ENCODE measurements at places on chromosomes 7 and 10. TPM values are rescaled to one million over a fixed set of nuclear protein-coding genes. Genes with fewer than 3 reads are reported as not detected.

GRCh38 chr10:6208799-6209235, 6.1 kb downstream of the PFKFB3 start:
- DNase-seq, result no peak

- DNase-seq, result no peak
These were observed 27.5 kb downstream of the KCNH2 start for GRCh38 chr7:150950496-150951180.

DNA sequence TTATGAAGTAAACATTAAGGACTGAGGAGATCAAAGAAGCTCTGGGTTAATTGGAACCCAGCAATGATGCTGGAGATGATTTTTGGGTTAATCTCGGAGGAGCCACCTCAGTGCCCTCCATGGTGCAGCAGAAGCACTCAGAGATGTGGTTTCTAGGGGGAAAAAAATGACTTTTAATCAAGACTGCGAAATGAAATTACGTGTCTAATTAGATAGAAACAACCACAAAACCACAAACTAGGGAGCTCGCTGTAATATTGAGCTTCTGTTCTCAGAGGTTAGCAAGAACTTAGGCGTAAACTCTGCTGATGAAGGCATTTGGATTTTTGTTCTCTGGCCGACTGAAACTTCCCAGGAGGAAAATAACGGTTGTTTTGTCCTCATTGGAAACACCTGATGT, 319.0 kb downstream of the GRID1 start:
- no peak for DNase-seq

GRCh38 chr10:73113551-73113950, 3.3 kb downstream of the NUDT13 start:
- DNase-seq, result no peak

GRCh38 chr7:15178065-15178464, 275.5 kb upstream of the DGKB start:
- DNase-seq, result no peak

DNA sequence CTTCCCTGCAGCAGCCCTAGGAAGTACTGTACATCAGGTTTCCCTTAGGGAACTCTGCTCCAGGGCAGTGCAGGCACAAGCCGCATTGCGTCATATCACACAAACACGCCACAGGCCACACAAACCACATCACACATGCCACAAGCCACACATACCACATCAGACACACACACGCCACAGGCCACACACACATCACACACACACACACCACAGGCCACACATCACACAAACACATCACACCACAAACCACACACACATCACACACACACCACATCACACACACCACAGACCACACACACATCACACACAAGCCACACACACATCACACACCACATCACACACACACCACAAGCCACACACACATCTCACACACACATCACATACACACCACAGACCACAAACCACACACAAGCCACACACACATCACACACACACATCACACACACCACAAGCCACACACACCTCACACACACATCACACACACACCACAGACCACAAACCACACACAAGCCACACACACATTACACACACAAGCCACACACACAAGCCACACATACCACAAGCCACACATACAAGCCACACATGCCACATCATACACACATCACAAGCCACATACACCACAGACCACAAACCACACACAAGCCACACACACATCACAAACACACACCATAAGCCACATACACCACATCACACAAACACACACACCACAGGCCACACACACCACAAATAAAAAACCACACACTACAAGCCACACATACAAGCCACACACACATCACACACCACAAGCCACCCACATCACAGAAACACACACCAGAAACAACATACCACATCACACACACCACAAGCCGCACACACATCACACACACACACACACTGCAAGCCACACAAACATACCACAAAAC, 53.4 kb downstream of the TMEM209 start:
- no peak for DNase-seq

- no peak for DNase-seq
These were observed 512 bp downstream of the FAM24B start for GRCh38 chr10:122878799-122879338.

DNA sequence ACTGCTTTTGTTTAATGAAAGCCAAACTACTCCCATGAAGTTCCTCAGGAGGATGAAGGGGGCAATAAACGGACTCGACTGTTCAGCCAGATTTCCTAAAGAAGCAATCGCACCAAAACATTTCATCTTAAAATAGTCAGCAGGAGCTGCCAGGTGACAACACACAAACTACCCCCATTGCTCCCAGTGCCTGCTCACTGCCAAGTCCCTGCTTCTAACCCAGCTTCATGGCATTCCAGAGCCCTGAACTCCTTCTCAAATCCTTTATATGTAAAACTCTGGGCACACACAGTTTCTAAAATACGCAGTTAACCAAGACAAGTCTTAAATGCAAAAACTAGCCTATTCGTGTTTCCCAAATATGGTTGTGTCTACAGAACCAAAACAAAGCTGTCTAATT, 110.0 kb downstream of the SORBS1 start:
- no peak for DNase-seq

GRCh38 chr7:81715984-81716588, 53.8 kb downstream of the HGF start:
- DNase-seq, result no peak

DNA sequence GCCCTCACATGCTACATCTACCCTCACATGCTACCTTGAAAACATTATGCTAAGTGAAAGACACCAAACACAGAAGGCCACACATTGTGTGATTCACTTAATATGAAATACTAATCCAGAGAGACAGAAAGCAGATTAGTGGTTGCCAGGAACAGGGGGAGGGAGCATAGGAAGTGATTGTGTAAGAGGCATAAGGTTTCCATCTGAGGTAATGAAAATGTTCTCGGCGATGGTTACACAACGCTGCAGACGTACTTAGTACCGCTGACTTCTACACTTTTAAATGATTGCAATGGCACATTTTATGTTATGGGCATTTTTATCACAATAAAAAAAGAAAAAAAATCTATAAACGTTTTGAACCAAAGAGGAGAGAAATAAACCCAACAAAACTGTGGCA, 742.3 kb downstream of the TYW1 start:
- DNase-seq, result no peak

DNA sequence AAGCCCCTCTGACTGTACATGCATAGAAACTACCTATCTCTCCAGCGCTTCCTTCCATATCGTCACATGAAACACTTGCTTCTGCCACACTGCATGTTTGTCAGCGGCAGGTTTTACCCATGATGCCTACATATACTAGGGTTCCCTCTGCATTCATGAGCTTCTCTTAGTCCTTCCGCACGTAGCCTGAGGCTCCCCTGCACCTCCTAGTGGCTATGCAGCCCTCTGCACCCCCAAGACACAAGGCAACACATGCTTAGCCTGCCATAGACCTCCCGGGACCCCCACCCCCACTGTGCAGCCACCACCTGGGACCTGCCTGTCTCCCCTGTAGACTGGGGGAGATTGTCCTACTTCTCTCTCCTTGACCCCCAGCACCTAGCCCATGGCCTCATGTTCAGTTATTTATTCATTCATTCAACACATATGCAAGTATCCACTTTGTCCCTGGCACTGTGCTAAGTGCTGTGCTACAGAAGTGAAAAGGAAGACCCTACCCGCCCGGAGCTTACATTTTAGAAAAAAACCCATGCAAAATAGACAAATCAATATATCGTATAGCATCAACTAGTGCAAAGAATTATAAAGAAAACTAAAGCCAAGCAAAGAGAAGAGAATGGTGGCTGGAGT, 23.5 kb downstream of the TMEM273 start:
- DNase-seq, result no peak

- no peak for DNase-seq
These were observed 4.8 kb downstream of the GPR146 start for GRCh38 chr7:1049006-1049741.

DNA sequence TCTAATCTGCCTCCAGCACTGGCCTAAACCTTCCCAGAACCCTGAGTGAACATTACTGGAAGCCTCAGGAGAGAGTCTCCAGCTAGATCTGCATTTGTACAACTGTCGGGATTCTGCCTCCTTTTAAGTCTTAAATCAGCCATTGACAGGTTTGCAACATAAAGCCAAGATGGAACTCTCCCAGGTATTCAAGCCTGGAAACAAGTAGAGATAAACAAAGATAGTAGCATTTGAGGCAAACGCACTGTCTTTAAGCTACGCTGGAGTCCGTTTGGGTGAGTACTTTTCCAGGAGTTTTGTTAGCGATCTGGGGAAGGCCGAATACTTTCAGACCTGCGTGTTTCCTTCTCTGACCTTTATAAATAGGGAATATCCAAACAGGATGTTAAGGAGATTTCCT, 317.2 kb upstream of the FZD8 start:
- no peak for DNase-seq

DNA sequence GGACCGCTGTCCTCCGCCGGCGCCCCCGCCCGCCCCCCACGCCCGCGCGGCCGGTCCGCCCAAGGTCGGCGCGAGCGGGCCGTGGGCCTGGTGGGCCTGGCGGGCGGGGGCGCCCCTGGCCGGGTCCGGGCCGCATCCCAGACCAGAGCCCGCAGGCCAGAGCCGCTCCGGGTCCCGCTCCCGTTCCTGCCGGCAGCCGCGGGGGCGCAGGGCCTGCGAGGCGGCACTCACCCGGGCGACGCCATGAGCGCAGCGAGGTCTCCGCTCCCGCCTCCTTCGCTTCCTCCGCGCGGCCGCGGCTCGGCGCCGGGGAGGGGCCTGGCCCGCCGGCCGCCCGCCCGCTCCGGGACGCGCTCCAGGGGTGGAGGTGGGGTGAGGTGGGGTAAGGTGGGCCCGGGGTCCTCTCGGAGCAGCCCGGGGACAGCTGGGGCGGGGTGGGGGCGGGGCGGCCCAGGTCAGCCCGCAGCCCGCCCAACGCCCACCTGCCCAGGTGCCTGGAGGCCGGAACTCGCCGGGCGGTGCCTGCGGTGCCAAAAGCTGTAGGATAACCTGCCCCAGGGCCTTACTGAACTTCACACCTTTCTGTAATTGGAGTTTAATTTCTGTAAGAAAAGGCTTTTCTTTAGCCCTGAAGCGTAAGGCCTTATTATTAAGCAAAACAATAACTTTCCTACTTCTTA, at the start of gene URGCP:
URGCP (minus strand) TSS at position 266 of the 680 bp plus-strand sequence; CDS start at position 245, 21 bp downstream.
- DNase-seq, result peak; percentile 35

DNA sequence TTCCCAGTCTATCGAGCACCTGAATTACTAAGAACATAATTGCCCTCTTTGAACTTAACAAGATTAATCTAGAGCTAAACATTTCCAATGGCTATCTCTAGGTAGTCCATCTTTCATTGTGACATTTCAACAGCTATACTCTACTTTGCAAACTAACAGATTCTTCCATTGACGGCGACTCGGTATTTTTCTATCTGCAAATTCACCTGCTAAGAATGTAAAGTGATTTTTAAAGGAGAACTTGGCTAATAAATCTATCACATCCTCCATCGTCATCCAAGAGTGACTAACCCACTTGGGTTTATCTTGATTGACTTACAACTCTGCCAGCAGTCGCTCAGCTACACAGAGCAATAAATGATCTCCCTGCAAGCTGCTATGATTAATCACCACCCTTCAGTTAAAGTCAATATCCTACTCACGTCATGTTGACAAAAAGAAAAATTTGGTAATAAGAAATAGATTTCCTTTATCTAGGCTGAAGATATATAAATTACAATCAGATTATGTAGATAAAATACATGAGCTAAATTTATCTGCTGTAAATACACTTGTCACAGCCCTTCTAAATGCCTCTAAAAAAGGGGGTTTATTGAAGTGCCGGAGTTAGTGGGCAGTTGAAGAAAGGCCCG, 99.5 kb downstream of the SFMBT2 start:
- DNase-seq, result no peak

DNA sequence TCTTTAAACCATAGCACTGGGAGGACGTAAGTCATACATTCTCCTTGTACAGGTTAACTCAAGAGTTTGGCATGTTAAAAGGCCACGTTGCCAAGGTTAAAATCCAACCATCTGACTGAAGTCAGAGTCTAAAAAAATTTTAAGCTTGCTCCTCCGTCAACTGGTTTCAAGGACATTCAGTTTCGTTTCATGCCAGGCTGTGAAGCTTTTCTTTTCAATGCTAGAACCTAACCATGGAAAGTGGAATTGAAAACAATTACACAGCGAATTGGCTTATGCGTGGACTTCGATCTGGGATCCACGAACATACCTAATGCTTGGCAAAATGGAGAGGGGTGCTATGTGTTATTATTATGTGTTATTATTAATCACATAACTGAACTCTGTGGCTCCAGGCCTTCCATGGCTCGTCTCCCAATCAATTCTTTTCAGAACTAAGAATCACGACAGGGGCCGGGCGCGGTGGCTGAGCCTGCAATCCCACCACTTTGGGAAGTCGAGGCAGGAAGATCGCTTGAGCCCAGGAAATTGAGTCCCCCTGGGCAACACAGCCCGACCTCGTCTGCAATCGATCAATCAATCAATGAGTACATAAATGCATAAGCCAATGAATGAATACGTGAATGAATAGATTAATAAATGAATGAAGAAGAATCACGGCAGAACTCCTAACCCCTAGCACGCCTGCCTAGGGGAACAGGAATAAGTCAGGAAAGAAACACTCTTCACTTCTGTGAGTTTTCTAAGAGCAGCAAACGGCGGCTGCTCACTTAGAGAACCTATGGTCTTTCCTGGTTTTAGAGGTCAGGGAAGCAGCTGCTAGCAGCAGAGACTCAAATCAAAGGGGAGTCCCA, 733 bp upstream of the ARL5B start:
- DNase-seq, result peak; percentile 49

- DNase-seq, result no peak
These were observed 203.4 kb downstream of the PHF14 start for GRCh38 chr7:11176985-11177555.

GRCh38 chr7:101743995-101744360, 73.4 kb upstream of the CUX1 start:
- DNase-seq, result no peak

DNA sequence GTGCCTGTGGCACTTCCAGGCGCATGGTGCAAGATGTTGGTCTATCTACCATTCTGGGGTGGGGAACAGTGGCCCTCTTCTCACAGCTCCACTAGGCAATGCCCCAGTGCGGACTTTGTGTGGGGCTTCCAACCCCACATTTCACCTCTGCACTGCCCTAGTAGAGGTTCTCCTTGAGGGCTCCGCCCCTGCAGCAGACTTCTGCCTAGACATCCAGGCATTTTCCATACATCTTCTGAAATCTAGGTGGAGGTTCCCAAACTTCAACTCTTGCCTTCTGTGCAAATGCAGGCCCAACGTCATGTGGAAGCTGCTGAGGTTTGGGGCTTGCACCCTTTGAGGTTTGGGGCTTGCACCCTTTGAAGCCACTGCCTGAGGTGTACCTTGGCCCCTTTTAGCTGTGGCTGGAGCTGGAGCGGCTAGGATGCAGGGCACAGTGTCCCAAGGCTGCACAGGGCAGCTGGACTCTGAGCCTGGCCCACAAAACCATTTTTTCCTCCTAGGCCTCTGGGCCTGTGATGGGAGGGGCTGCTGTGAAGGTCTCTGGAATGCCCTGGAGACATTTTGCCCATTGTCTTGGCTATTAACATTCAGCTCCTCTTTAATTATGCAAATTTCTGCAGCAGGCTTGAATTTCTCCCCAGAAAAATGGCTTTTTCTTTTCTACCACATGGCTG, 130.6 kb upstream of the EFCAB10 start:
- DNase-seq, result no peak

Gene AKR1C8
- total RNA-seq, result not detected

Gene SPDYE1
- total RNA-seq, result not detected

Gene AOAH
- total RNA-seq, result 32.0 TPM

Gene NEURL1
- 49.2 TPM for total RNA-seq

Gene RAPGEF5
- 62.9 TPM for total RNA-seq

Gene TRIM56
- total RNA-seq, result 36.2 TPM
